Thoracic aorta (tissue), 2 donors: ENCODE measurements at places on chromosomes 5 and 9. TPM values are rescaled to one million over a fixed set of nuclear protein-coding genes. Genes with fewer than 3 reads are reported as not detected.

DNA sequence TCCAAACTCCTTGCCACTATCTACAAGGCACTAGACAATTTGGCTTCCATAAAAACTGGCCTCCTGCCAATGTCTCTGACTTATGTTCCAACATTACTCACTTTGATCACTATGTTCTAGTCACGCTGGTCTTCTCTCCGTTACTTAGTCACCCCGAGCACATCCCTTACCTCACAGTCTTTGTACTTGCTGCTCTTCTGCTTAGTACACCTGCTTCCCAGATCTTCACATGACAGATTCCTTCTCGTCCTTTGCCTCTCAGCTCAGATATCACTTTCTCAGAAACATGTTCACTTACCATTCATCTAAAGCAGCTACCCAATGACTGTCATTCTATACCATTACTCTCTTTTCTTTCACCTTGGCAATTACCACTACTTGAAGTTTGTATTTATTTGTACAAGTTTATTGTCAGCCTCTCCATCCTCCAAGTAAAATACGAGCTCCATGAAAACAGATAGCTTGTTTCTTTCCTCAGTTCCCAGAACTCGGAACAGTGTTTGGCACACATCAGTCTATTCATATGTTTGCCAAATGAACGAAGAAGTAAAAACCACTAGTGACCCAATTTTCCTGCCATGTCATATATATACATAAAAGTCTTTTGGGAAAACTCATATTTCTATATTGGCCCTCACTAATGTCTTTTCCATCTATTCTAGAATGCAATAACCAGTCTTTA, 5.9 kb upstream of the SLC22A5 start:
- H3K27ac ChIP-seq, result peak overlapping the region; percentile 56
- no peak overlapping the region for H3K4me3 ChIP-seq
- H3K27me3 ChIP-seq, result no peaks in the 10 kb centered on the region
- peaks cover 46% of the 10 kb centered on the region for H3K4me1 ChIP-seq
- DNase-seq, result peak; percentile 43

DNA sequence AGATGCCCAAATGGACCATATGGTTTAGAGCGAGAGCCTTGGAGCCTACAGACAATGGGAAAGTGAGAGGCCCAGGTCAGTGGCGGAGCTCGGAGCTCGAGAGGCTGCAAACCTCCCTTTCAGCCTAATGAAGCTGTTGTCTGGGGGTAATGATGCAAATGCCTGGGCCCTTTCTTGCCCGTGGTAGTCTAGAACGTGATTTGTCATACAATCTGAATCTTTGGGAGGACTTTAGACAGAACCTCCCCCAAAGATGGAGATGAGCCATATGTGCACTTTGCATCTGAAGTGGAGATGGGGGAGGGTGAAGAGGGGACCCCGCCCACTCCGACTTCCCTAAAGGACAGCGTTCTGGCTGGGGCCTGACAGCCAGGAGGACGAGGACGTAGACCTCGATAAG, 10.3 kb upstream of the NEUROG1 start:
- no peak overlapping the region for H3K27ac ChIP-seq
- peaks cover 9% of the 10 kb centered on the region for H3K27me3 ChIP-seq
- no peak for DNase-seq
- peaks cover 20% of the 10 kb centered on the region for H3K4me1 ChIP-seq
- H3K36me3 ChIP-seq, result no peaks in the 10 kb centered on the region

DNA sequence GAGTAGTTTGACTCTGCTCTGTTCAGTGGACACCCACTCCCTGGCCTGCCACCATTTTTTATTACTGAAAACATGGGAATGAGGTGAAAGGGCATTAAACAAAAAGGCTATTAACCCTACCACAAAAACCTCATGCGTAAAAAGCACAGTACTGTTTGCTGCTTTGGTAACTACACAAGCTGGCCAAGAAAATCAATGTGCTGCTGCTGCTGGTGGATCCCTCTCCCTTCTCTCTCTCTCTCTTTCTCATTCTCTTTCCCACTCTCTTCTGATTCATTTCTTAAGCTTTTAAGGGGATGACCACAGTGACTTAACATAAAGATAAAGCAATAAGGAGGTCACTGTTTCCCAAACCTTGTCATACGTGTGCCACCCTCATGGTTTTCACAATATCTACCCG, 183.2 kb upstream of the TBC1D2 start:
- no peak overlapping the region for H3K4me3 ChIP-seq
- DNase-seq, result no peak
- no peak overlapping the region for H3K27ac ChIP-seq
- H3K4me1 ChIP-seq, result no peaks in the 10 kb centered on the region
- H3K27me3 ChIP-seq, result no peaks in the 10 kb centered on the region

DNA sequence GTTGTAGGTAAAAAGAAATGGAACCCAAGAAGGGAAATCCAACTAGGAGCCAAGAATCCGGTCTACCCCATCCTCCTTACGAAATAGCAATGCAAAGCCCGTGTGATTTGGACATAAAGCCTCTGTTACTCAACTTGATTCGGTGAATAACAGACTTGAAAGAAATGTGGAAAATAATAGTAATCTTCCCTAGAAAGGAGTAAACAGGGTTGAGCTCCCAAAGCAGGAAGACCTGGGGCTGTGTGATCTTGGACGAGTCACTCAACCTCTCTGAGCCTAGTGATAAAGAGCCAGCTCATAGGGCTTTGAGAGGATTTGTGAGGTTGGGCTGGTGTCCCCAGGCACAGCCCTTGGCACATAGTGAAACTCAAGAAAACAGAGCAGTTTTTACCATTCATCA, 42.7 kb upstream of the IL17B start:
- peak overlapping the region; percentile 97 for H3K27ac ChIP-seq
- peak overlapping the region; percentile 83 for H3K4me3 ChIP-seq
- DNase-seq, result no peak
- H3K36me3 ChIP-seq, result peaks cover 96% of the 10 kb centered on the region
- peaks cover 95% of the 10 kb centered on the region for H3K4me1 ChIP-seq

DNA sequence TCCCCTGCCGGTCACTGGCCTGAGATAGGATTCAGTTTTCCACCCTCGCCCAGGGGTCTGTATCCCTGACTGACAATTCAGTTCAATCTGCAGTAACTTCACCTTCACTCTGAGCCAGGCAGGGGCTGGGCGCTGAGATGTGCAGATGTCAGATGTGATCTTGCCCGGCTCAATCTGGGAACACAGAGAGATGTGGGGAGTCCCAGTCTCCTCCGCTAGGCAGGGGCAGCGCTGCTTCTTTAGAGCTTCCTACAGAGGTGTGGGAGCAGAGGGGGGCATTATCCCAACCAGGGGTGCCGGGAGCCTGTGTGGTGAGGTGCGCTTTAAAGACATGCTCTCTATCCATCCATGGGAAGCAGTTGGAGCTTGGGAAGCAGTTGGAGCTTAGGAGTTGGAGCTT, 14.6 kb downstream of the TMOD1 start:
- H3K4me3 ChIP-seq, result no peak overlapping the region
- peak overlapping the region; percentile 19 for H3K27ac ChIP-seq

DNA sequence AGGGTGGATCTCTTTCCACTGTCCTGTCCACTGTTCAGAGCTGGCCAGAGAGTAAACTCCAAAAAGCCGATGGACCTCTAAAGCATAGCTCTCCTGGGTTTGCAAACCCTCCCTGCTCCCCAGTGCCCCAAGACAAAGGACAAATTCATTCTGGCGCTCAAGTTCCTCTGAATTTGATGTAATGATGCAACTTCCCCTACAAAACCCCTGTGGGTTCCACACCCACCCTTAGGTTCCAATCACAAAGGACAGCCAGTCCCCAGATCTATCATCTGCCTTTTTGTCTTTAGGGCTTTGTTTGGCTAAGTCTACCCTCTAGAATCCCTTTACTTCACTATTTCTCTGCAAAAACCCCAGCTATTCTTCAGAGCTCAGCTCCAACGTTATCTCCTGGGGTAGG, 57.4 kb upstream of the SLC25A51 start:
- no peaks in the 10 kb centered on the region for H3K27me3 ChIP-seq
- peaks cover 9% of the 10 kb centered on the region for H3K4me1 ChIP-seq
- H3K36me3 ChIP-seq, result no peaks in the 10 kb centered on the region
- H3K4me3 ChIP-seq, result no peak overlapping the region
- no peak overlapping the region for H3K27ac ChIP-seq

DNA sequence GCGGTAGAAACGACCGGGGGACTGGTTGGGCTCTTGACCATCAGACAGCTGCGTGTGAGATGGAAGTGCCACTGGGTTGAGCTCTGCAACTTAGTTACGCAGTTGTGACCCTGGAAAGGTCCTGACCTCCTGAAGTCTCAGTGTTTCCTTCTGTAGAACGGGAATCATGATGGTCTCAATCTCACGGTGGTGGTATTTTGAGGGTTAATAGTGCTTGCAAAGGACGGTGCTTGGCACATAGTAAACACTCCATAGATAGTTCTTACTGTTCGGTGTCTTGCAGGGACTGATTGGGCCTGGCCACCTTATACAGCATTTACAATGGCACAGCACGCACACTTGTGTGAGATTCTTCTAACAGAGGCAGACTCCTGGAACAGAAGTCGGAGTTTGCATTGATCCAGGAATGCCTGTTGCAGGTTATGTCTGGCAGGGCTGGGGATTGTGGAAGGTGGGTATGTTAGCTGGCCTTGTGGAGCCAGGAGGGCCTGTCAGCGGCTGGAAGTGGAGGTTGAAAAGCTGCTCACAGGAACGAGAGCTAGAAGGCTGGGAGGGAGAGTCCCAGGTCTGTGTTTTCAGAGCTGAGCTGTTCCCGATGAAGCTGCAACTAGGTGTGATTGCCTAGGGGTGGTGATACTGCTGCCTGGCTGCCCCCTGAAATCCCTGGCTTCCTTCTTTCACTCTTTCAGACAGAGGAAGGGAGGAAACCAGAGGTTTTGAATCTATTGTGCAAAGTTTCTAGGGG, 962 bp upstream of the TXN start:
- H3K36me3 ChIP-seq, result no peaks in the 10 kb centered on the region
- H3K27me3 ChIP-seq, result no peaks in the 10 kb centered on the region
- H3K4me3 ChIP-seq, result peak overlapping the region; percentile 81
- peak overlapping the region; percentile 84 for H3K27ac ChIP-seq
- peaks cover 18% of the 10 kb centered on the region for H3K4me1 ChIP-seq

TUBB4B gene
- 172 TPM for total RNA-seq

SOX30 gene
- not detected for total RNA-seq
